Sciatic nerve (tissue), 2 donors: ENCODE measurements at places on chromosomes 5 and 9.

- DNase-seq, result no peak
Observed at GRCh38 chr9:28925157-28925556, 1351.9 kb upstream of the C9orf72 start.

- DNase-seq, result no peak
Observed at GRCh38 chr9:110744715-110745384, 76.3 kb downstream of the MUSK start.

GRCh38 chr9:125137200-125137599 lies 6.1 kb downstream of the SCAI start:
- no peak for DNase-seq

- no peak for DNase-seq
Observed at GRCh38 chr5:173161148-173161547, 16.8 kb downstream of the BNIP1 start.

GRCh38 chr9:113446323-113446740 lies 17.2 kb upstream of the RGS3 start:
- DNase-seq, result no peak

DNA sequence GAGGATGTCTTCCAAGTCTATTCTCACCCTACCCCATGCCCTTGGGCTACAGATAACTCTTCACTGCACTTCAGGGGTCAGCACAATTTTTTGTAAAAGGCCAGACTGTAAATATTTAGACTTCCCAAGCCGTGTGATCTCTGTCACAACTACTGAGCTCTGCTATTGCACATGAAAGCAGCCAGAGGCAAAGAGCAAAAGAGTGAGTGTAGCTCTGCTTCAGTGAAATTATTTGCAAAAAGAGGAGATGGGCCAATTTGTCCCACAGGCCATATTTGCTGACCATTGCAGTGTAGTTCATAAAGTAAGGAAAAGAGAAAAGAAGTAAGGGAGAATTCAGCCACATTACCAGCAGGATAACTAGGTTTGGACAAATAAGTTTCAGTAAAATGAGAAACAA lies 7.0 kb upstream of the MOCS2 start:
- no peak for DNase-seq

DNA sequence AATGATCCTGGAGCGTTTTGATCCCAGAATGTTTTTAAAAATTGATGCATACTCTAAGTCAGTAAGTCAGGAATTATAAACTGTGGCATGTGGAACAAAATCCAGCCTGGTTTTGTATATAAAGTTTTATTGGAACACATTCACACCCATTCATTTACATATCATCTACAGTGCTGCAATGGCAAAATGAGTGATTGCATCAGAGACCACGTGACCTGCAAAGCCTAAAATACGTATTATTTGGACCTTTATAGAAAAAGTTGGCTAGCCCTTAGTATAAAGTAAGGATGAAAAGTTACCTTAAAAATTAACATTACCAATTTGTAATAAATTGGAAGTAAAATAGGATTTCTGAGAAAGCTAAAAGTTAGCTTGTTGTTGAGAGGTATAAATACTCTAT lies 95.0 kb downstream of the PCSK5 start:
- DNase-seq, result no peak

- no peak for DNase-seq
Observed at GRCh38 chr9:74755355-74755754, 132.4 kb downstream of the TRPM6 start.

- DNase-seq, result no peak
Observed at GRCh38 chr9:87118594-87118993, 171.3 kb upstream of the GAS1 start.

GRCh38 chr9:3441197-3441816 lies 84.5 kb downstream of the RFX3 start:
- DNase-seq, result no peak

DNA sequence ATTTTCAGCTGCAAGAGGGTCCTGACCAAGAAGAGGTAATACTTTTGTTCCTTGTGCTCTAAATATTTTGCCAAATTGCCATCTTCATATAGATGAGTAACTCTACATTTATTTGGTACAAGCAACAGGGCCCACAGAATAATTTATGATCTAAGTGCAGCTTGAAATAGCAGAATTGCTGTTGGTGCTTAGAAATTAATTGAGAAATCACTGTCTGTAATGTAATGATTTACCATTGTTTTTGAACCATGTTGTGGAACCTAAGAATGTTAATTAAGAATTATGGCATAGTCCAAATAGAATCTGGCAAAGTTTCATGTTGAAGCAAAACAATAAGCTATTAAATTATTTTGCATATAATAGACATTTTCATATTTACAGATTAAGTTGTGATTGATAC lies 44.8 kb upstream of the NUDT12 start:
- no peak for DNase-seq

GRCh38 chr9:136903041-136903554 lies 16.8 kb downstream of the TRAF2 start:
- DNase-seq, result no peak

DNA sequence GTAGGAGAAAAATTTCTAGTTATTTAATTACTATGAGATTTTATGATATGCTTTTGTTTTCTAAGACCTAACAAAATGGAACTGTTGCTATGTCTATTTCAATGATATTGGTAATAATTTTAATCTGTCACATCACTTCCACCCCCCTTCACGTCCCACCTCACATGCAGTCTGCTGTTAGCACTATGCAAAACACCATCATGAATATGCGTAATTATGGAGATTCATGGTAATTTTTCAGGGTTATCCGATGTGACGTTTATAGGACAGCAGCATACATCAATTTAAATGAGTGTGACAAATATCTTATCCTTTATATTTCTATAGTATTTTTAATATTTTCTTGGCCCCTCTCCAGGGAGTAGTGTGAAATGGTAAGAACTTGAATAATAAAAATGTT lies 283.8 kb upstream of the TMEM161B start:
- DNase-seq, result no peak

- DNase-seq, result no peak
Observed at GRCh38 chr5:180807654-180808414, 5.2 kb upstream of the MGAT1 start.

DNA sequence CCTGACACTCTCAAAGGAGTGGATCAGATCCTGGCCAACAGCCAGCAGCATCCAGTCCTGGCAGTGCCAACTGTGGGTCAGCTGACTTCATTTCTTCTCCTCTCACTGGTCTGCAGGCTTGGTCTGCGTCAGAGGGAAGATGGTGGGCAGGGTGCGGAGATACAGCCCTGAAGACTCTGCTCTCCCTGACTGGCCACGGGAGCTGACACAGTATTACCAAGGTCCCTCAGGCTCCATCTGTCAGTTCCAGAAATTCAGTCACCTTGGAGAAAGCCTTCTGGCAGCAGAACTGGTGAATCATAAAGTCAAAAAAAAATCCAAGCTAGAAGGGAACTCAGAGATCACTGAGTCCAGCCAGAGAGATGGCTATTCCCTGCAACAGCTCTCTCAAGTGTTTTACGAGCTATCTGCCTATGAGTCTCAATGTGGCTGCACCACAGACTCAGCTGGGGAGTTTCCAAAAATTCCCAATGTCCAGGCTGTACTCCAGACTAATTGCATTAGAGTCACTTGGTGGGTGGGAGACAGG lies 27.9 kb downstream of the C1QTNF2 start:
- no peak for DNase-seq

DNA sequence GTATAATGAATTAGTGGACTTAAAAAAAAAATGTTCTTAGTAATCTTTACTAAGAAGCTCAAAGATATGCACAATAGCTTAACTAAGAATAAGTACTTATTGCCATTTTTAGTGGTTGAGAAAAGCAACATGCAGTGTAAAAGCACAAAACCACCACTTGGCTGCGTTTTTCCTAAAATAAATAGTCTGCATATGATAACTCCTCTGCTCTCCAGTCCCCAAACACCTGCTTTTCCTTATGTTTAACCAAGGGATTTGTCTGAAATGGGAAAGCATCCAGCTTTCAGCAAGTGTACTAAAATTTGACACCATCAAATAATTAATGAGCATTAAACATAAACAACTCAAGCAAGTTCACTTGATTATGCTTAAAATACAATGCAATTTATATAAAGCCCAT lies 41.4 kb downstream of the PSIP1 start:
- DNase-seq, result no peak

GRCh38 chr5:52043543-52043942 lies 660.3 kb downstream of the ISL1 start:
- DNase-seq, result no peak

DNA sequence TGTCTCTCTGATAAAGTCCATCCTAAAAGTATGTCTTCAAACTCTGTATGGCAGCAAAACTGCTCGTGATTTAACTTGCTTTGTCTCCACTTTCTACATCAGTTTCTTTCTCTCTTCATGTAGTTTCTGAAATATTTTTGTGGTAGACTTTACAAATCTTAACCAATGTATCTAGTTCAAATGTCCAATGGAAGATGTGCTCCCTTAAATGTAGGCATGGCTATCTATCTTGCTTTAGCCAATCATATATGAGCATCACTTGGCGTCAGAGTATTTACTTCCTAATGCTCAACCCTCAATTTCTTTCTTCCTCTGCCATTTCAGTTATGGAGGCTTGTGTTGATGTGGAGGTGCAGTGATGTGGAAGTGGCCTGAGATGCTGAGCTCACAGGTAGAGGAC lies 206.1 kb upstream of the ZNF608 start:
- no peak for DNase-seq

GRCh38 chr5:128844354-128844923 lies 120.8 kb upstream of the SLC27A6 start:
- DNase-seq, result no peak

DNA sequence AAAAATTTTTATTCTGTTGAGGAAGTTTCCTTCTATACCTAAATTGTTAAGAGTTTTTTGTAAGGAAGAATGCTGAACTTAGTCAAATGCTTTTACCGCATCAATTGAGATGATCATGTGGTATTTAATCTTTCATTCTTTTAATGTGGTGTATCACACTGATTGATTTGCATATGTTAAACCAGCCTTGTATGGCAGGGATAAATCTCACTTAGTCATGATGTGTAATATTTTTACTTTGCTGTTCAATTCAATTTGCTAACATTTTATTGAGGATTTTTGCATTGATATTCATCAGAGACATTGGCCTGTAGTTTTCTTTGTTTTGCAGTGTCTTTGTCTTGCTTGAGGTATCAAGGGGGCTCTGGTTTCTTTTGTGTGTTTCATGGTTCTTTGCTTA lies 125.3 kb upstream of the MEF2C start:
- DNase-seq, result no peak

DNA sequence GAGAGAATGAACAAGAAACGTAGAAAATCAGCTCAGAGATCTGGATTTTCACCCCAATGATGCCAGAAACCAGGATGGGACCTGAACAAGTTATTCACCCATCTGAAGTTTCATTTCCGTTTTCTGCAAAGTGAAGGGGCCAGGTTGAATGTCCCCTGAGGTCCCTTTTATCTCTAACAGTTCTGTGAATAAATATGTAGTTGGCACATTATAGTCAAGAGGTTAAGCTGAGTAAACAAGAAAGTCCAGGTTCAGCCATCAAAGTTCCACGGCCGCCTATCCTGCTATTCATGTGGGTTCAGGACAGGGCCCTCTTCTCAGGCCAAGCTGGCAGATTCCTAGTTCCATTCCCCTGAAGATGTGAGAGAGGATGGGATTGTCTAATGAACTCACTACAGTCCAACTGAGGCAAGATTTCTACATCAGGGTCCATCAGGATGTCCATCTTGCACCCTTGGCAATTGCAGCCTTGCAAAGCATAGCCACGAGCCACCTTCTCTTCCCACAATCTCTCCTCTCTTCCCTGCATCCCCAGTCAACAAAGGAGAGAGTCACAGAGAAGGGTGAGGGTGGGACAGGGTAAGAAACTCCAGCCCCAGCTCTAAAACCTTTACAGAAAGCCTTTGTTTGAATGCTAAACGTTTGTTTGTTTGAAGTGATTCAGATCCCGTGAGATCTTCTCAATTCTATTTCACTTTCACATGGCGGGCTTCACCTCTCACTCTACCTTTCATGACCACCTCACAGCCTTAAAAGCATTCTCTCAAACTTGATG lies 311.0 kb downstream of the SLIT3 start:
- DNase-seq, result no peak

- no peak for DNase-seq
Observed at GRCh38 chr9:13141629-13142028, 137.9 kb downstream of the MPDZ start.

GRCh38 chr5:170540271-170540670 lies 36.5 kb downstream of the KCNIP1 start:
- no peak for DNase-seq

- DNase-seq, result no peak
Observed at GRCh38 chr9:130598188-130598587, 18.8 kb downstream of the FUBP3 start.

DNA sequence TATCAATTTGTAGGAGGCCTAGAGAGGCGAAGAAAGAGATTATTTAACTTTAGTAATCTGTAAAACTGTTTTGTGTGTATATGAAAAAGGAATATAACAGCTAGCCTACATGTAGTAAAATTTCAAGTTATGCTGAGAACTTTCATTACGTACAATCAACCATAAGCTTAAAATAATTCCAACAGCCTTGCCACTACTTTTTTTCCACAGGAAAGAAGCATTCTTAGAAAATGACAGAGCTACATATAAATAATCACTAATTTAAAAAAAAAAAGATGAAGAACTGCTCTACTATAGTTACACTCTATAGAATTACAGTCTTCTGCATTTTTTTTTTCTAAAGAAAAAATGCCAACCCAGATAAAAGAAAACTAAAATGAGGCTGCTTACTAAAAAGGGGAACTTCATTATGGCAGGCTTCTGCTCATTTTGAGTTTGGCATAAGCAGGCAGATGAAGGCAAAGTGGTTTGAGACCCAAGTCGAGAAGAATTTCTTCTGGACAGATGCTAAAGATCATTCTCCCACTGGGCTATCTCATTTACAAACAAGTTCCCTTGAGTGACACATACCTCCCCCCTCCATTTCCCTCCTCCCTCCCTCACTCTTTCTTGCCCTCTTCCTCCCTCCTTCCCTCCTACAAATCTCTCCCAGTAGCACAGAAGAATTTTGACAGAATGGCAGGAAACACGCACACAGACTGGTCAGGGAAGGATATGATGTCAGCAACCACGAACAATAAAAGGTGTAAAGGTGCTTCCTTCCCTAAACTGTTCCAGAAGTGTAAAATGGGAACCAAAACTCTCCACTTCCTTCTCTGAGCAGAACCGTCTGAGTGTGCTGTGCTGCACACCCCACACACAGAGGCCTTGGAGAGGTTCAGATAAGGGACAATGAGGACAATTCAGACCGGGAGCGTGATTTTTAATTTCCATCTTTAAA lies 56.1 kb downstream of the MEF2C start:
- DNase-seq, result no peak

DNA sequence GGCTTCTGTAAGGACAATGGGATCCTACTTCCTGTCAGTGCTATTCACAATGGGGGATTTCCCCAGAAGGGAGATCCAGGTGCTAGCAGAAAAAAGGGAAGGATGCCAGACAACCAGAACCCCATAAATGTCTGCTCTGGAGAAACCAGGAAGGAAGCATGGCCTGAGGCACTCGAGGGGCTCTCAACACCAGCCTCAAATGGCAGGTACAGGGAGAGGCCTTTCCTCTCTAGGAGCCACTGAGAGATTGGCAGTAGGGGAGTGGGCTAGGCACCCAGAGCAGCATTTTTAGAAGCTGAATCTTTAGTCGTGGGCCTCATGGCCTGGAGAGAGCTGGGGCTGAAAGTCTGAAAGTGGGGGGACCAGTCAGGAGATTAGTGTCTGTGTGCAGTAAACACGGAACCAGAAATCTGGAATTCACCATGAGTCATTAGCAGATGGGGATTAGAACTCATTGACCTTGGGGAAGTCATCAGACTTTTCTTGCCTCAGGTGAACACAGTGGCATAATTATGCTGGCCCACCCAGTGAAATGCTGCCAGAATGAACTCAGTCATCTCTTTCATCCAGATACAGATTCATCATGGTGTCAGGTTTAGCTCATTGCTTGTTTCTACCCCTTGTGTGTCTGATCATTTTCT lies 28.3 kb downstream of the ARHGEF28 start:
- no peak for DNase-seq
